Adipose tissue (tissue), 3 donors: ENCODE measurements at places on chromosomes 5 and 9. TPM values are rescaled to one million over a fixed set of nuclear protein-coding genes. Genes with fewer than 3 reads are reported as not detected.

PPP3R2 gene
- not detected for polyA plus RNA-seq

PLCXD3 gene
- 1.4 TPM for polyA plus RNA-seq

ADAMTS13 gene
- 4.2 TPM for polyA plus RNA-seq

GABRA6 gene
- not detected for polyA plus RNA-seq

MYMK gene
- polyA plus RNA-seq, result not detected

MEIKIN gene
- polyA plus RNA-seq, result not detected

FAM169A gene
- polyA plus RNA-seq, result 0.30 TPM

BARX1 gene
- polyA plus RNA-seq, result 0.51 TPM

PDZD2 gene
- polyA plus RNA-seq, result 38.9 TPM

SLC6A3 gene
- 0.06 TPM for polyA plus RNA-seq

TYRP1 gene
- polyA plus RNA-seq, result not detected

SLC6A19 gene
- not detected for polyA plus RNA-seq

HTR1A gene
- polyA plus RNA-seq, result not detected

PCDHGA10 gene
- polyA plus RNA-seq, result 1.8 TPM

WNT8A gene
- polyA plus RNA-seq, result not detected

RACK1 gene
- 2,124 TPM for polyA plus RNA-seq

DMGDH gene
- 5.3 TPM for polyA plus RNA-seq

TEK gene
- 18.2 TPM for polyA plus RNA-seq

RAI14 gene
- polyA plus RNA-seq, result 5.1 TPM

CER1 gene
- not detected for polyA plus RNA-seq

OTP gene
- not detected for polyA plus RNA-seq

SPAAR gene
- 1.5 TPM for polyA plus RNA-seq

CNTFR gene
- polyA plus RNA-seq, result 82.9 TPM

GTF2H2 gene
- 5.8 TPM for polyA plus RNA-seq

GARIN3 gene
- not detected for polyA plus RNA-seq

ZNF462 gene
- polyA plus RNA-seq, result 0.79 TPM

ZBED3 gene
- polyA plus RNA-seq, result 13.2 TPM

FSTL4 gene
- 0.72 TPM for polyA plus RNA-seq

SEMA6A gene
- polyA plus RNA-seq, result 4.2 TPM

TXNDC8 gene
- polyA plus RNA-seq, result not detected

DAB2IP gene
- polyA plus RNA-seq, result 20.6 TPM

RNF208 gene
- polyA plus RNA-seq, result 3.5 TPM
